Heart left ventricle (tissue), 16 donors: ENCODE measurements at places on chromosomes 5 and 9.
A peak's percentile ranks its signal among the peaks of the same experiment; 100 is the strongest.

- no peak overlapping the region for H3K27ac ChIP-seq
- peaks cover 6% of the 10 kb centered on the region for H3K27me3 ChIP-seq
- H3K4me3 ChIP-seq: no peak overlapping the region
- peak; percentile 58 for DNase-seq
- H3K36me3 ChIP-seq: no peaks in the 10 kb centered on the region
- no peaks in the 10 kb centered on the region for H3K4me1 ChIP-seq
These were observed 13.6 kb upstream of the LAMC3 start for GRCh38 chr9:130995086-130996011.

GRCh38 chr5:64147849-64148441, 17.7 kb upstream of the RNF180 start:
- H3K4me1 ChIP-seq: peaks cover 8% of the 10 kb centered on the region
- peak; percentile 49 for DNase-seq
- H3K36me3 ChIP-seq: no peaks in the 10 kb centered on the region
- H3K27me3 ChIP-seq: no peaks in the 10 kb centered on the region
- no peak overlapping the region for H3K4me3 ChIP-seq

DNA sequence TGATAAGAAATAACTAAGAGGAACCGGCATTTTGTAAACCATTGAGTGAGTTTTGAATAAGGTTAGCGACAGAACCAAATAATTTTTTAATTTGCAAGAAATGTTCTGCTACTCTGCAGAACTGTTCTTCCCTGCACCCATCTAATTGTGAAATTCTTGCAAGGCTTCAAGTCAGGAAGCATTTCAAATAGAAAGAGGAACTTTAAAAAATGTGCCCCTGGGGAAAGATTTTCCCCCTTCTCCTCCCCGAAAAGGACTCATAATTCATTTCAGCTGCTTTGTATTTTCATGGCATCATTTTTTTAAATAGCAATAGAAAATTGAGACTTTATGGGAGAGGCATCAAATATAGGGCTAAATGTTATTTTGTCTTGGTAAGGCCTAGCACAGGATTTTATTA, 180.9 kb upstream of the ANKRD55 start:
- H3K27me3 ChIP-seq: no peaks in the 10 kb centered on the region
- peaks cover 9% of the 10 kb centered on the region for H3K4me1 ChIP-seq
- H3K4me3 ChIP-seq: no peak overlapping the region
- no peaks in the 10 kb centered on the region for H3K36me3 ChIP-seq

- no peaks in the 10 kb centered on the region for H3K27me3 ChIP-seq
- DNase-seq: no peak
- H3K4me1 ChIP-seq: no peaks in the 10 kb centered on the region
- no peaks in the 10 kb centered on the region for H3K36me3 ChIP-seq
- H3K4me3 ChIP-seq: no peak overlapping the region
These were observed 47.9 kb upstream of the PPP2CA start for GRCh38 chr5:134273642-134274395.

DNA sequence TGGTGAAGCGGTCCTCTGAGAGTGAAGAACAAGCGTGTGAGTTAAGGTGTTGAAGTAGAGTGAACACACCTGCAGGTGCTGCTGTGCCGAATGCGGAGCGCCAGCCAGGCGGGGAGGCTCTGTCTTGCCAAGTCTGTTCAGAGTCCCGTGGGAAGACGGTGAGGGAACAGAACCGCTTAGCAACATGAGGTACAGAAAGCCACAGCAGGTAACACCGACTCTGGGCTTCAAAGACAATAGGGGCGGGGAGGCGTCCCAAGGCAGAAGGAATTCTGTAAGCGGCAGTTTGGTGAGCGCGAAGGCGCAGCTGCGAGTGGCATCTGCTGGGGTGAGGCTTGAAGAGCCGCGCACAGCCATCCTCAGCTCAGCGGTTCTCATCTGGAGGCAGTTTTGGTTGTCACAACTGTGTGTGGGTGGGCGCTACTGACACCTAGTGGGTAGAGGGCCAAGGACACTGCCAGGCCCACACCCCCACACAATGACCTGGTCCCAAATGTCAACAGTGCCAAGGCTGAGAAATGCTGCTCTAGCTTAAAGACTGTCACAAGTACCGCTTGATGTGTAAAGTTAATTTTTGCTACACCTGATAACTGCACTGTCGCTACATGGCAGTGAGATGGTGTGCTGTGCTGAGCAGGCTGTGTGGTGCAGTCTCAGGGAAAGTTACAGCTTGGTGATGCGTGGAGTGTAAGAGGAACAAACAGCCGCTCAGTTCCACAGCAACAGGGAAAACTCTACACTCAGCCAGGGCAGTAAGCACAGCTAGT, 67.4 kb upstream of the TBC1D9B start:
- H3K4me1 ChIP-seq: no peaks in the 10 kb centered on the region
- H3K36me3 ChIP-seq: peaks cover 62% of the 10 kb centered on the region
- no peaks in the 10 kb centered on the region for H3K27me3 ChIP-seq

DNA sequence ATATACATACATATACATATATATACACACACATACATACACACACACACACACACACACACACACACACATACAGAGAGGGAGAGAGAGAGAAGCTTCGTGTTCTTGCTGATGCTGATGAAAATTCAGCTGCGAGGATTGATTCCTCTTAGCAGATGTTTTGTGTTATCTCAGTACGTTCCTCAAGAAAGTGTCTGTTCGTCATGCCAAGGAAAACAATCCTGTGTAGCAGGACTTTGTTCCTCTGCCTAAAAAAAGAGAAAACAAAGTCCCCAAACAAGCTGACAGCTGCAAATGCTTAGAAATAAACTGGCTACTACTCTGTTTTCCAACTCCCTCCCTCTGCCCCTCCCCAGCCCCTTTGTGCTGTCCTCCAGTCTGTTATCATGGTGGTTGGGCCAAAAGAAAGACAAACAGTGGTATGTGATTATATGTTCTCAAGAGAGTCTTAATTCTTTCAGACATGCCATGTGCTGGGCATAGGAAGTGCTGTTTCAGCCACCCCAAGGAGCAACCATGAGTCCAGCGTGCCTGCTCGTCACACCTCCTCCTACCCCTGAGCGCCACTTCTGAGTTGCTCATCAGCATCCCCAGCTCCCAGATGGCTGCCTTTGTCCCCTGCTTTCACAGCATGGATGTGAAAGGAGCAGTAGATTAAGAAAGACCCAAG, 71.5 kb upstream of the EQTN start:
- no peak overlapping the region for H3K27ac ChIP-seq
- H3K4me3 ChIP-seq: no peak overlapping the region
- H3K27me3 ChIP-seq: no peaks in the 10 kb centered on the region
- DNase-seq: no peak

GRCh38 chr5:76537073-76537543, 86.1 kb downstream of the F2RL2 start:
- no peak overlapping the region for H3K27ac ChIP-seq
- no peaks in the 10 kb centered on the region for H3K4me1 ChIP-seq
- DNase-seq: no peak

DNA sequence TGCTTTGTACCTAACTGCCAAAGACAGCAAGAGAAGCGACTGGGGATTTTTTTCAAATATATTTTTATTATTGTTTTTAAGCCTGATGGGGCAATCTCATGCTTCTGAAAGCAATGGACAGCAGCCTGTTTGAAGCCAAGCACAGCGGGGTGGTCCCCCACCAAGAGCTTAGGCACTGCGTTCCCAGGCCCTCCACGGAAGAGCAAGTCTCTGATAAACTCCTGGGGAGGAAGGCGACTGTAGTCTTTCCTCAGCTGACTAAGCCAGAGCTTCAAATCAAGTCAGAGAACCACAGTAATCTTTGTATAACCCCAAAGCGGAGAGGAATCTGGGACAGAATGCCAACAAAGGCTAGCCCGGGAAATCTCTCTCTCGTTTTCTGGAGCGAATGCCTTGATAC, 54.4 kb downstream of the ARSB start:
- H3K4me3 ChIP-seq: no peak overlapping the region
- H3K27me3 ChIP-seq: no peaks in the 10 kb centered on the region
- no peak overlapping the region for H3K27ac ChIP-seq
- H3K4me1 ChIP-seq: no peaks in the 10 kb centered on the region

- peak overlapping the region; percentile 2 for H3K27ac ChIP-seq
- DNase-seq: no peak
- no peak overlapping the region for H3K4me3 ChIP-seq
- no peaks in the 10 kb centered on the region for H3K27me3 ChIP-seq
These were observed 39.1 kb downstream of the ANGPTL2 start for GRCh38 chr9:127083138-127083980.

DNA sequence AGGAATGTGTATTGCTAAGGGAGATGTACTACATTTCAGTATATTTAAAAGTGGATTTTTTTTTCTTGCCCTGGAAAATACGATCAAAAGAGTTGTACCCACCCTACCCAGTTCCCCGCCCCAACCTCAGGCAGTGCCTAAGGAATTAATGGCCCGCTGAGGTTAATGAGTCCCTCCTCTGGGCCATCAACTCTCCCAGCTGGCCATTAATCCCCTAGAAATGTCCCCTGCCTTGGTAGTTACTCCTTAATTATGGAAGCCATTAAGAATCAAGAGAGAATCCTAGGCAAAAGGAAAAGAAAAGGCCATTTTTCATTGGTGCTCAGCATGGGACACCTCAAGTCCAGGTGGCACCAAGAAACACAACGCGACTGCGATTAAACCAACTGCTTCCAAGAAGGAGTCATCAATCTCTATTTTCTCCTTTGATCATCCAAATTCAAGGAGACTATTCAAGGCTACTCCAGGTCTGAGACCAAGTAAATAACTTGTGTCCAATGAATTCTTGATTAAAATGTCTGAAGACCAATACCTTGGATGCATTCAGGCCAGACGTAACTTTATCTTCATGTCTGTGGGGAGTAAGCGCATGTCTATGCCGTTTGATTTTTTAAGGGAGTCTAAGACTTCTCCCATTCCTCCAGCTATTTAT, 1962.2 kb upstream of the WWC1 start:
- H3K27me3 ChIP-seq: no peaks in the 10 kb centered on the region
- DNase-seq: no peak
- H3K4me3 ChIP-seq: no peak overlapping the region
- H3K4me1 ChIP-seq: no peaks in the 10 kb centered on the region
- H3K36me3 ChIP-seq: no peaks in the 10 kb centered on the region

DNA sequence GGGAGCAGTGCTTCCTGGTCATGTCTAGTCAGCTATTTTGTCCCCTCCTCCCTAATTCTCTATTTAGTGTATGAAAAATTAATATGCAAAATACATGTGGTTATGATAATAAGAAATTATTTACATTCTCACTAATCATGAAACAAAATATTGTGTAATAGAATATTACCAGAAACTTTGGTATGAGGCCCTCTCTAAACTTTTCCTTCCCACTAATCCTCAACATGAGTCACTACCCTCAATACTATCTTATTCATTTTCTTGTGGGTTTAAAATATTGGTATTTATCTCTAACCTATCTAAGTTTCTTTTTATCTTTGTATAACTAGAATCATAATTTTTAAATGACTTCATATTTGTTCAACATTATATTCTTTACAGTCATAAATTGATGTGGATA, 545.9 kb upstream of the PTPRD start:
- no peak for DNase-seq
- no peaks in the 10 kb centered on the region for H3K4me1 ChIP-seq
- H3K4me3 ChIP-seq: no peak overlapping the region
- no peak overlapping the region for H3K27ac ChIP-seq
- H3K36me3 ChIP-seq: no peaks in the 10 kb centered on the region

DNA sequence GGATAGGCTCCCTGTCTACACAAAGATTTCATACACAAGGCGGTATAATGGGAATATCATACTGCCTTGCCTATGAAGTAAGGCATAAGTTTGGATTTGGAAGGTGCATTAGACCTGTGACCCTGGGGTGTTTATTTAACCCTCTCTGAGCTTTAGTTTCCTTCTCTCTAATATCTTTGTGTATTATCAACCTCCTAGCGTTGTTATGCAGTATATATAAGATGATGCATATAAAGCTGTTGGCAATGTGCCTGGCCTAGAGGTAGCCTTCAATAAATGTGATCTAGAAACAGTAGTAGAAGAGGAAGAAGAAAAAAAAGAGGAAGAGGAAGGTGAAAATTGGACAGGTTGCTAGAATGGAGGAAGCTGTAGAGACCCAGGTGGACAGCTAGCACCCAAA, 311.6 kb upstream of the CLINT1 start:
- peaks cover 10% of the 10 kb centered on the region for H3K4me1 ChIP-seq
- H3K27ac ChIP-seq: no peak overlapping the region
- peaks cover under 1% of the 10 kb centered on the region for H3K27me3 ChIP-seq
- no peak overlapping the region for H3K4me3 ChIP-seq
- H3K36me3 ChIP-seq: no peaks in the 10 kb centered on the region
- DNase-seq: no peak

- no peak overlapping the region for H3K4me3 ChIP-seq
- no peak for DNase-seq
These were observed 259.9 kb upstream of the RASA1 start for GRCh38 chr5:87007737-87008136.

- H3K4me3 ChIP-seq: no peak overlapping the region
- H3K4me1 ChIP-seq: no peaks in the 10 kb centered on the region
- H3K36me3 ChIP-seq: no peaks in the 10 kb centered on the region
- no peaks in the 10 kb centered on the region for H3K27me3 ChIP-seq
- H3K27ac ChIP-seq: no peak overlapping the region
These were observed 570.9 kb downstream of the TLE1 start for GRCh38 chr9:81118416-81118815.

DNA sequence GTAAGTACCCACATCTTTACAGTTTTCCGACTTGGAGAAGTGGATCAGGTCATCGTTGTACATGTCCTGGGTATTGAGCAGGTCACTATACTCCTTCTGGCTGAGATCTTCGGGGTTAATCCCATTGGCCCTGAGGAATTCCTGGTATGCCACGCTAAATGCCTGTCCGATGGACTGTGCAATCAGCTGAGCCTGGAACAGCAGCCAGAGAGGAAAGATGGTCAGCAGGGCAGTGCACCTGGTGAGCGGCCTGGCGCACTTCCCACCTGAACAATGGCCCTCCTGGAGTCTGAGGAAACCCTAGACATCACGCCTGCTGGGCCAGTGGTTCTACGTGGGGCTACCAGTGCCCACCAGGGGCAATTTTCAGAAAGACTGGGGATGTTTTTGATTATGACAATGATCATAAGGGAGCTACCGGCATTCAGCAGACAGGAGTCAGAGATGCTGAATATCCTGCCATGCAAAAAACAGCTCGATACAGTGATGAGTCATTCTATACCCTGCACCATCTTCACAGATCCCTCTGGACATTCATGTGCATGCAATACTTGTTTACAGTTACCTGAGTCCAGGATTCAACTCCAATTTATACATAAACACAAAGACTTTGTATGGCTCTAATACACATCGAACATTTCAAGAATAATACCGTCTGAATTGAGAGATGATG, 127.2 kb downstream of the ENTREP1 start:
- no peaks in the 10 kb centered on the region for H3K4me1 ChIP-seq
- H3K36me3 ChIP-seq: peaks cover 5% of the 10 kb centered on the region
- no peak overlapping the region for H3K4me3 ChIP-seq
- no peak overlapping the region for H3K27ac ChIP-seq

DNA sequence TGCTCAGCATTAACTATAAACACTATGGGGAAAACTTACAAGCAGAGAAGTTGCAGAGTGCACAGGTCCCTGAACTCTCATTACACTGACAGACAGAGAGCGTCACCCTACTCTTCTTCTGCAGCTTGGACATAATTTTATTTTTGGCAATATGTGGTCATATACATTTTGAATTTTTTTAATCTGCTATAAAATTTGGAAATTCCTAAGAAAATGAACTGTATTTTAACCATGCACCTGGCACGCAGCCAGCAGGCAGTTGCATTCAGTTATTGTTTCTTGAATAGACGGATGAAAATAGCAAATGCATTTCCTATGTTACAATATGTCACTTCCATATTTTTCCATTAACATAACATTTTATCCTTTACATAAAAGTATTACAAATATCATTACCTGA, 100.2 kb downstream of the SLC25A46 start:
- H3K36me3 ChIP-seq: no peaks in the 10 kb centered on the region
- no peaks in the 10 kb centered on the region for H3K27me3 ChIP-seq
- DNase-seq: no peak

- no peak for DNase-seq
- no peaks in the 10 kb centered on the region for H3K36me3 ChIP-seq
- H3K4me1 ChIP-seq: no peaks in the 10 kb centered on the region
- H3K4me3 ChIP-seq: no peak overlapping the region
These were observed 463.9 kb downstream of the MTRR start for GRCh38 chr5:8332666-8333445.
